Gastroesophageal sphincter (tissue), 4 donors: ENCODE measurements at places on chromosomes 11 and 22. TPM values are rescaled to one million over a fixed set of nuclear protein-coding genes. Genes with fewer than 3 reads are reported as not detected.

DNA sequence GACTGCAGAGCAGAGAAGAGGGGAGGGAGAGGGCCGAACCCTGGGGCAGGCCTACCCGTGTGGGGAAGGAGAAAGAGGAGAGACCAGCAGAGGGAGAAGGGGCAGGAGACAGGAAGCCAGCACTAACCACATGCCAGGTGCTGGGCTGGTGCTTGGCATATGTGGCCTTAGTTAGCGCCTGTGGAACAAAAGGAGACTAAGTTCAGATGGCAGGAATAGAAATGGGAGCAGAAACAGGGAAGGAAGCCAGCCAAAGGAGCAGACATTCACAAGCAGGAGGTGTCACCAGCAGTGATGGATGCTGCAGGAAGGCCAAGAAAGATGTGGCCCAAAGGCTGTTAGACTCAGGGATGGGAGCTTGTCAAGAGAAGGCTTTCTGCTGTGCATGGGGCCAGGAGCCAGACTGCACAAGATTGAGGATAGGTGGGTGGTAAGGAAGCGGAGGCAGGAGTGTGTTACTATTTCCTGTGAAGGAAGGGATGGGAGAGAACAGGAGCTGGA lies 26.7 kb downstream of the TREH start:
- ATAC-seq = no peak

The MIAT gene
- total RNA-seq = 1.1 TPM

DNA sequence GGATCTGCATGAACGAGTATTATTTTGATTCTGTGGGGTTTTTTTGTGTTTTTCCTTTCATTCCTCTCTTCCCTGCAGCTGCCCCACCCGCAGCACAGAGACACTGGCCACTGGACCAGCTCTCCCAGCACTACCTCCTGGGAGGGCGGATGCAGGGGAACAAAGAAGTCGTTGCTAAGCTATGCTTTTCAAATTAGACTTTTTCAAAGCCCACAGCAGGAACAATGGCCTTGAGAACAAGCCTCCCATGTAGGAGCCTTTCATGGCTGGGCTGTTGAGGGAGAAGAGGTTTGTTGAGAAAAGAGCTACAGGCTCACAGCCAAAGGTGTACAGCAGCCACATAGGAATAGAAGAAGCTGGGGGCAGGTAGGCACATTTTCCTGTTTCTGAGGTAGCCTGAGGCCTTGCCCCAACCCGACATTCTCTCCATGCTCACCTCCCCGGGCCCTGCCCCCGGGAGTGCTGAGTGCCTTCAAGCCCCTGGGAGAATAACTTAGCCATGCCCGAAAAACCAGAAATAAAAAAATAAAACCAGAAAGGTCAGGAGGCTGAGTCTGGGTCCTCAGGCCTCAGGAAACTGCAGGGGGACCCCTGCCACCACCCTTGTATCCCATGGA lies 20.5 kb upstream of the SYT12 start:
- ATAC-seq = no peak

DNA sequence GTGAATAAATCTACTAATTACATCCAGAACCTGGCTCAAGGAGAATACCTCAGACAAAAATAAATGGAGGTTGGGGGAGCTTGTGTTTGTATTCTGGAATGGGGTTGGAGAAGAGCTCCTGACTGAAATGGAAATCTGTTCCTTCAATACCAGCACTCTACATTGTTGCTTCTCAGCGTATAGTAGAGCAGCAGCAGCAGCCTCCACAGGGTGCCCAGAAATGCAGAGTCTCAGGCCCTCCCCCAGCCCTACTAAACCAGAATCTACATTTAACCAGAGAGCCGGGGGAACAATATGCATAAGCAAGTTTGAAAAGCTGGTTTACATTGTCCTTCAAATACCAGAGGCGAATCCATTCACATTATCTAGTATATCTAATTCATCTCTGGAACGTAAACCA lies 474.8 kb downstream of the NTM start:
- ATAC-seq = no peak

GRCh38 chr11:103528596-103528995 lies 419.4 kb downstream of the DYNC2H1 start:
- ATAC-seq = no peak
